Nucleus accumbens (tissue), 56 donors: ENCODE measurements at places on chromosomes 1 and 21.

DNA sequence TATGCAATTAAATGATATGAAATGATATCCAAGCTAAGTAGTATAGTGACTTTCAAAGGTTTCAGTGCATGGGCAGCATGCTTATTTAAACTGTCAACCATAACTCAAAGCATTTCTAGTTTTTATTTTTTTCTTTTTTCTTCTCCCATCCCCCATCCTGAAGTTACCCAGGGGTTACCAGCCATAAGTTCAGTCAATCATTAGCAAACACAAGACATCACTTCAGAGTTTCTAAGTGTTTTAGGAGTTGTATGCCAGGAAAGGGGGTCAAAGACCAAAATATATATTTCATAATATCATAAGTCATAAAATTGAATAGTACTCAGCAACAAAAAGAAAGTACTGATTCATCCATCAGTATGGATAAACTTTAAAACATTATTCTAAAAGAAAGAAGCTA is 28.7 kb downstream of the DHX9 start:
- DNase-seq: no peak

DNA sequence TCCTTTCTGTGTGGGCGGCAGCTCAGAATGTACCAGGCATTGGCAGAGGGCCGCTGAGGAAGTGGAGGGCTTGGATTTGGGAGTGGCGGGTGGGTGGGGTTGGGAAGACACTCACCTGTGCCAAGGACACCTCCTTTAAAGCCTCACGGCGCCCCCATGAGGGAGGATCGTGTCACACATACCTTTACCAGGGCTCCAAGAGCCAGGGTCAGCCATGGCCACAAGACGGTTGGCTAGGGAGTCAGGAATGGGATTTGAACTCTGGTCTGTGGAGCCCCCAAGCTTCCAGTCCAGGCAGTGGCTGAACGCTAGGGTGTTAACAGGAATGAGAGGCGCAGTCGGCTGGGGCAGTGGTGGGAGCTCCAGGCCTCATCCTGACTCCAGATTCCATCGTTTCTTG is 4.6 kb downstream of the NBL1 start:
- no peak for DNase-seq

GRCh38 chr1:212794561-212795014 is 2.9 kb downstream of the TATDN3 start:
- no peak for DNase-seq

GRCh38 chr1:10688409-10688786 is 108.0 kb downstream of the CASZ1 start:
- no peak for DNase-seq

GRCh38 chr1:162672622-162673260 is 40.5 kb downstream of the DDR2 start:
- DNase-seq: no peak

- no peak for DNase-seq
These were observed 102.6 kb downstream of the TPR start for GRCh38 chr1:186272486-186272885.
